ENCODE measurements at places on chromosomes 3 and 15.

- DNase-seq = no peak
Observed at GRCh38 chr15:28068930-28069329, 30.2 kb downstream of the OCA2 start.

- DNase-seq = no peak
Observed at GRCh38 chr15:77025083-77025901, 30.4 kb downstream of the PSTPIP1 start.

GRCh38 chr3:45153658-45154437, 7.7 kb upstream of the CDCP1 start:
- DNase-seq = no peak

- no peak for DNase-seq
Observed at GRCh38 chr15:77710206-77710605, 77.5 kb upstream of the LINGO1 start.

GRCh38 chr3:126752303-126753190, 48.5 kb downstream of the CHCHD6 start:
- DNase-seq = peak; percentile 87

Data from WERI-Rb-1 (cell line).